A549 (cell line): ENCODE measurements at places on chromosomes 13 and 19.

GRCh38 chr13:51231456-51231855, 9.3 kb downstream of the FAM124A start:
- DNase-seq: no peak

- DNase-seq: no peak
Measured at GRCh38 chr13:38755793-38756192, 68.9 kb downstream of the FREM2 start.

GRCh38 chr19:52248241-52248640, 21.1 kb upstream of the ZNF766 start:
- DNase-seq: no peak

DNA sequence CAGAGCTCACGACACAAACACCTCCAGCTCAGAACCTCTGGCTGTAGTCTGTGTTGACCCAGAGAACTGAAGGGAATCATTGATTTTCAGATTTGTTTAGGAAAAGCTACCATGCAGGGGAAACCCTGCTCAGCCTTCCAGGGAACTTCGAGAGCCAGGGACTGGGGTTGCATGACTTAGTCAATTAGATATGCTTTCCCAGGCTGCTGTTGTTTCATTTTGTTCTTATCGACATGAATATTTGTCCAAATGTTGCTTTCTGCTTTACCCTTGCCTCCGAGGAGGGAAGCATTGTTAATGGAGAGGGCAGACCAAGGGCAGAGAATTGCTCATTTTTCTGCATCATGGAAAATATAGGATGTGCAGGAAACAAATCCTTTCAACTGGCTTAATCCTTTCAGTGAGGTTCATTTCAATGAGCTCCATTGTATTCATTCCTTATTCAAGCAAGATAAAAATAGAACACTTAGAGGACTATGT, 82.5 kb downstream of the KLF5 start:
- no peak for DNase-seq

DNA sequence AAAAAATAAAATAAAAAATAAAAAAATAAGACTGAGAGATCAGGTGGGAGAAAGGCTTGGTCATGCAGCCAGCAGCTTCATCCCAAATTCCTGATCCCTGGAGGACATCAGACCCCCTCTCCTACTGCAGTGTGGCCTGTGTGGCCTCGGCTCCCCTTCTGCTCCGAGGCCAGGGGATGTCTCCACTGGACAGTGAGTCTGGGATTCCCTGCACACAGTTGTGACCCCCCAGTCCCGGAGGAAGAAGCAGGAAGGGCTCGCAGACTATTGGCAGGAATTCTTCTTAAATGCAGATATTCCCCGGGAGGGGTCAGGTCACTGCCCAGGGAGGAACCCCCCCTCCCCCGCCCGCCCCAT, 41.9 kb downstream of the ZNF627 start:
- no peak for DNase-seq

- DNase-seq: no peak
Measured at GRCh38 chr19:58217607-58218391, 10.9 kb upstream of the ZNF544 start.

GRCh38 chr13:35531526-35531925, 55.0 kb upstream of the MAB21L1 start:
- no peak for DNase-seq

- no peak for DNase-seq
Measured at GRCh38 chr13:22090106-22090505, 419.2 kb downstream of the FGF9 start.

DNA sequence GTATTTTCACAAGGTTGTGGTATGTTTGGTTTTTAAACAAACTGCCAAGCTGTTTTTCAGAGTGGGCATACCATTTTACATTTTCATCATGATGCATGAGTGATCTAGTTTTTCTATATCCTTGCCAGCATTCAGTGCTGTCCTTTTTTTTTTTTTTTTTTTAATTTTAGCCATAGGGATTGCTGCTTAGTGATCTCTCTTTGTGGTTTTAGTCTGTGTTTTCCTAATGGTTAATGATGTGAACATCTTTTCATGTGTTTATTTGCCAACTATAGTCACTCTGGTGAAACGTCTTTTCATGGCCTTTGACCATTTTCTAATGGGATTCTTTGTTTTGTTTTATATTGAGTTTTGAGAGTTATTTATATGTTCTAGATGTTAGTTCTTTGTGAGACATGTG, 59.7 kb downstream of the SHISA2 start:
- DNase-seq: no peak

- no peak for DNase-seq
Measured at GRCh38 chr13:52459668-52460067, 4.4 kb downstream of the CKAP2 start.

DNA sequence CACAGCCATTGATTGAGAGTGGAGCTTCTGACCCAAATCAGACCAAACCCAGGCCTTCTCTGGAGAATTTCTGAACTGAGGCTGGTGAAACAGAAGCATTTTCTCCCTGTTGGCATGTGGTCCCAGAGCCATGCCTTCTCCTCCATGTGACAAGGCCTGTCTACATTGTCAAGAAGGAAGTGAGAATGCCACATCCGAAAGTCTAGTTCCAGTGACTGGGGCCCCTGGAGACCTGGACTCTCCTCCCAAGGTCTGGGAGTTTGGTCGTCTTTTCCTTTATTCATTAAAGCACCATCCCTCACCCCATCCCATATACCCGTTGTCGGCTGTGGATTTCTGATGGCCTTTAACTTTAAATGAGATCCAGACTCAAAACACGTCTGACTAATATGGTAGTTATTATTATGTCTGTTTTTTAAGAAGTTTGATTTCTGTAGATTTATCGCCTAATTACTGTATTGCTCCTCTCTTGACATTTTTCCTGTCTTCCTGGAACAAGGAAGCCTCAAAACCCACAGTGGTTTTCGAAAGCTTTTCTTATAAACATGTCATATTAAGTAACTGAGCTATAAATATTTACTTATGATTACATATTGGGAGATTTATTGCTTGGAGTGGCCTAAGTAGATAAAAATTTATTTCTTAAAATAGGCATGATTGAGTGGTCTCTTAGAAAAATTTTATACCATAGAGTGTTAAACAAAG, 128.3 kb upstream of the FRY start:
- no peak for DNase-seq

GRCh38 chr13:100484702-100485101, 103.9 kb downstream of the GGACT start:
- no peak for DNase-seq

DNA sequence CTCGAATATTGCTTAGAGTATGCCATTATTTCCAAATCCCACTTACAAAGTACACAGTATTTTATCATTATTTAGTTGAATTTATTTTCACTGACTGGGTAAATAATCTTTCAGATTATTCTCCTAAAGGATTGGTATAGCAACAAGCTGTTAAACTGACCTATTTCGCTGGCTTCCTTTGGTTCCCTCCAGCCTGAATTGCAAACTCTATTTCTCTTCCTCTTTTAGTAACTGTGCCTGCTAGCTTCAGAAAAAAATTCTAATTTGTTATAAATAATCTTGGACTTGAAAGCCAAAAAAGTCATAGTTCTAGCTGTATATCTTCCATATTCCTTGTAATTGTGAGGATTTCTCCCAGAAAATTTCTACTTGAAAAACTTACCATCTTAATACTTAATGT, 15.0 kb upstream of the CCNA1 start:
- no peak for DNase-seq

DNA sequence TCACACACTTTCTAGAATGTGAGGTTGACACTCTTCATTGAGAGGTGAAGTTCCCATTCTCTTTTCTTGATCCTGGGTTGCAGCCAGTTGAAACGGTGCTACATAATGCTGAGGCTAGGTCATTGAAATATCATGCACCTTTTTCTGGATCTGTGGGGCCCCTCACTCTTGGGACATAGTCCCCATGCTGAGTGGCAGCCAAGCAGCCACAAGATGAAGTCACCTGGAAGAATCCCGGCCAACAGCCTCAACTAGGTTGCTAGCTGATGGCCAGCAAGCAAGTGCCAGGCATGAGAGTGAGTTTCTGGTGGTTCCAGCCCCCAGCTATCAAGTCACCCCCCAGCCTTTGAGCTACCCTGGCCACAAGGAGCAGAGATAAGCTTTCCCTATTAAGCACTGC, 148.5 kb upstream of the TSHZ3 start:
- no peak for DNase-seq

- no peak for DNase-seq
Measured at GRCh38 chr13:57740719-57741118, 109.2 kb downstream of the PCDH17 start.

DNA sequence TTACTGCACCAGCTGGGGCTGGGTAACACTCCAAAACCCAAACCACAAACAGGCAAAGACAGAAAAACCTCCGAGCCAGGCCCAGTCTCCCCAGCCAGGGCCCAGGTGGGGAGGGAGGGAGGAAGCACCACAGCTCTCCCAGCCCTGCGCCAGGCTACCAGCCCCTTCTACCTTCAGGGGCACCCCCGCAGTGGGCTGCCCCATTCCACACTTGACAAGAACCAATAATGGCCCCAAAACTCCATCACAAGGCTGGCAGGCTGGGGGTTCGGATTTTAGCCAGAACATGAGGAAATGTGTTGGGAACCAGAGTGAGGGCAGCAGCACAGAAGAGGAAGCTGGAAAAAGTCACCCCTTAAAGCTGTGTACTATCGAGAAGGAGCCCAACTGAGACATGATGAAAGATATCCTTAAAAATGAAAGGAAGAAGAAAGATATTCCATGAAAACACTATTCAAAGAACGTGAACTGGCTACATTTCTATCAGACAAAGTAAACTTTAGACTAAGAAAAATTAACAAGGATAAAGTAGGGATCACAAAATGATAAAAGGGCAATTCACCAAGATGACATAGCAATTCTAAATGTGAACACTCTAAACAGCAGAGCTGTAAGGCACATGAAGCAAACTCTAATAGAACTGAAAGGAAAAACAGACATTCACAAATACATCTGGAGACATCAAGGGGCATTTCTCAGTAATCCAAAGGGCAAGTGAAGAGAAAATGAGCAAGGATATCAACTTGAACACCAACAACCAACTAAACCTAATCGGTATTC, 12.9 kb downstream of the TUBGCP3 start:
- no peak for DNase-seq

DNA sequence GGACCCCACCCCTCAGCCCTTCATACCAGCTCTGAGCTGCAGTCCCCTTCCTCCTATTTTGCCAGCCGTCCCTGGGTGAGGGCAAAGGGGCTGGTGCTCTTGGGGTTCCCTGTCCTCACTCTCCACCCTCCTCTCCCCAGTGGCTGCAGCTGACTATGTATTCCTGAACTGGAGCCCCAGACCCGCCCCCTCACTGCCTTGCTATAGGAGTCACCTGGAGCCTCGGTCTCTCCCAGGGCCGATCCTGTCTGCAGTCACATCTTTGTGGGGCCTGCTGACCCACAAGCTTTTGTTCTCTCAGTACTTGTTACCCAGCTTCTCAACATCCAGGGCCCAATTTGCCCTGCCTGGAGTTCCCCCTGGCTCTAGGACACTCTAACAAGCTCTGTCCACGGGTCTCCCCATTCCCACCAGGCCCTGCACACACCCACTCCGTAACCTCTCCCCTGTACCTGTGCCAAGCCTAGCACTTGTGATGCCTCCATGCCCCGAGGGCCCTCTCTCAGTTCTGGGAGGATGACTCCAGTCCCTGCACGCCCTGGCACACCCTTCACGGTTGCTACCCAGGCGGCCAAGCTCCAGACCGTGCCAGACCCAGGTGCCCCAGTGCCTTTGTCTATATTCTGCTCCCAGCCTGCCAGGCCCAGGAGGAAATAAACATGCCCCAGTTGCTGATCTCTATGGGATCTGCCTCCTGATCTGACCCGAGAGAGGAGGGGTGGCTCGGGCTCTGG, 2.4 kb downstream of the COX7A1 start:
- no peak for DNase-seq

DNA sequence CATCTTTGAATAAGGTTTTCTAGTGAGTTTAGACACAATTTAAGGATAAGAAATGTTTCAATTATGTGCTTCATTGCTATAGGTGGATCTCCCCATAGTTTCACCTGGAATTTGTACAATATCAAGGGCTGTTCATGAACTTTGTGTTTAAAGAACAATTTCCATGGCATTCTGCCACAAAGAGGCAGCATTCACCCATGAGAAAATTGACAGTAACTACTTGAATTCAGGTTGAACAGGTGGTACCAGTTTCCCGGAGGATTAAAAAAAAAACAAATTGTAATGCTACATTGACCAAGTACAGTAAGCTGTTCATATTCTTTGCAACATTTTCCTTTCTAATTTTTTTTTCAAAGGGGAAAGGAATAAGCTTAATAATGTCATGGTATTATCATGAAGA, 9.1 kb downstream of the SLITRK5 start:
- DNase-seq: no peak

GRCh38 chr19:56162258-56162657, 13.6 kb upstream of the GALP start:
- no peak for DNase-seq

GRCh38 chr13:47252627-47253026, 355.8 kb upstream of the HTR2A start:
- no peak for DNase-seq

GRCh38 chr19:7149956-7150705, 80.6 kb downstream of the ZNF557 start:
- DNase-seq: no peak

DNA sequence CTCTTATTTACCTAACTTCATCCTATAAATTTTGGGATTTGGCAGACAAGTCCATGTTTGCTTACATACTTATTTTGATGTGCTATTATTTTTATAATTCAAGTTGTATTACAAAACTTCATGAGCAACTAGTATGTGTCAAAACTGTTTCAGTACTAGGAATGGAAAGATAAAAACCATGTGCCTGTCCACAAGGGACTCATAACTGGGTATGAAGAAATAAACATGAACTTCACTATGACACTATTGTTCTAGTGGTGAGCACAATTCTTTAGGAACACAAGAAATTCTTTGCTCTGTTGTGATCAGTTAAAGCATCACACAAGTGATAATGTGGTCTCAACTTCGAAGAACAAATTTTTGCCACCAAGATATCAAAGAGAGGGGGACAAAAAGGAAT, 97.5 kb upstream of the FBXL3 start:
- DNase-seq: no peak

DNA sequence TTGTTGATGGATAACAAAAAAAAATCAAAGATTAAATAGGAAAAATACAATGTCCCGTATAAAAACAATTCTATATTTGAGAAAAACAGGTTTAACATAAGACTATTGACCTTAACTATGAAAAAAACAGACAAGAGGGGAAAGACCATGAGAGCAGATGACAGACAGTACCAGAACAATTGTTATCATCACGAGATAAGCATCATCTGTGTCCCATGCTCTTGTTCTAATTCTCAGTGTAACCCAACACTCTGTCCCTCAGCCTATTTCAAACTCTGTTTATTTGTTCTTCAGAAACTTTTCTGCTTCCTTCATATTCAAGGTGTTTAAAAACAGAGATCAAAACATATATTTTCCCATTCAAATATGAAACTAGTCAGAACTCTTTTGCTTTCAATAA, 216.4 kb downstream of the PCDH9 start:
- DNase-seq: no peak

DNA sequence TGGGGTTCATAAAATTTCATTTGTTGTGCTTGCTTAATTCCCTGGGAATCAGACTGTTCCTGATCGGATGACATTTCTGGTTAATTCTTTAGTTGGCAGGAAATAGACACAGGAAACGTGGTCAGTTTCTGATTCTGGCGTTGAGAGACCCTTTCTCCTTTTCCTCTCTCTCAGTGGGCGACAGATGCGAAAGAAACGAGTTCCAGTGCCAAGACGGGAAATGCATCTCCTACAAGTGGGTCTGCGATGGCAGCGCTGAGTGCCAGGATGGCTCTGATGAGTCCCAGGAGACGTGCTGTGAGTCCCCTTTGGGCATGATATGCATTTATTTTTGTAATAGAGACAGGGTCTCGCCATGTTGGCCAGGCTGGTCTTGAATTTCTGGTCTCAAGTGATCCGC, 10.8 kb downstream of the LDLR start:
- DNase-seq: no peak

- no peak for DNase-seq
Measured at GRCh38 chr13:111337206-111337605, 16.8 kb downstream of the TEX29 start.
